ENCODE measurements at places on chromosomes 7 and 10.

GRCh38 chr7:151349507-151349853 lies 7.9 kb downstream of the NUB1 start:
- no peak for DNase-seq

- no peak for DNase-seq
Observed at GRCh38 chr10:23172429-23173213, 19.5 kb upstream of the PTF1A start.

DNA sequence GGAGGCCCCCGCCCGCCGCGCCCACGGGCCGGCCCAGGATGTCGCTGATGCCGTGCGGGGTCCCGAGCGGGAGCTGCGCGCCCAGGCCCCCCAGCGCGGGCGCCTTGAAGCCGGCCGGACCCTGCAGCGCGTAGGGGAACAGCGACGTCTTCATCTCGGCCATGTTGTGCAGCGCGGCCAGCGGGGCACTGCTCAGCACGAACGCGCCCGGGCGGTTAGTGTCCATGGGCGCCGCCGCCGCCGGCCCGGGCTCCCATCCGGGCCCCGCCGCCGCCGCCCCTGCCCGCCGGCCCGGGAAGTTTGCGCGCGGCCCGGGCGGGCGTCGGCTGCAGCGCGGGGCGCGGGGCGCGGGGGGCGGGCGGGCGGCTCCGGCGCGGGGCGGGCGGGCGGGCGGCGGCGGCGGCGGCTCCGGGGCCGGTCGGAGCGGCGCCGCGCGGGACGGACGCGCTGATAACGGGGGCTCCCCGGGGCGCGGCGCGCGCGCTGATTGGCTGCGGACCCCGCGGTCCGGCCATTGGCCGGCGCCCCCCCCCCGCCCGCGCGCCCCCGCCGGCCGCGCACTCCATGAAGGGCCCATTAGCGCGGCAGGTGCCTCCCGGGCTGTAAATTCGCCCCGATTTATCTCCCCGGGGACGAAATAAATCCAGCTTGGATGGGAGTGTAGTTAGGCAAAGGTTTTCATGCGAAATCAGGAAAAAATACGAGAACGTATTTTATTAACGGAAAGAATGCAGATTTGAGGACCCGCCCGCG lies at the start of gene NKX6-2:
Gene NKX6-2, minus strand, starts transcription at position 425 of the 753 bp plus-strand sequence. Its CDS starts 199 bp downstream, at position 226.
- DNase-seq: no peak

- DNase-seq: no peak
Observed at GRCh38 chr7:47577321-47577919, 4.5 kb downstream of the TNS3 start.

DNA sequence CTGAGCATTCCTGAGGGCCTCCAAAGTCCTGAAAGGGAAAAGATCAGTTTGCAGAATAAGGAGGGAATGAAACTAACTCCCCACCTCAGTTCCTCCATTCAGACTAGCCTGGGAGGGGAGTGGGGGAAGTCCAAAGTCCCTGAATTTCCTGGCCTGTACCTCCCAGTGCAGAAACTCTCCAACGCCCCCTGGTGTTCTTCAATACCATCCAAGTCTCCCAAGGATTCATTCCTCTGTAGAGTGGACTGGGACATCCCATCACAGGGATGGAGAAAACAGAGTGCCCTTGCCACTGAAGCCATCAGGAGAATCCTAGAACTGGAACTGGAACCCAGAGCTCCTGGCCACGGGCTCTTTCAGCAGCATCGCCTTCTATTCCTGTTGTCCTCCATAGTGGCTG lies 1.6 kb upstream of the COL13A1 start:
- no peak for DNase-seq

- no peak for DNase-seq
Observed at GRCh38 chr7:118080947-118081346, 103.0 kb upstream of the LSM8 start.

- DNase-seq: no peak
Observed at GRCh38 chr10:132918617-132919373, 23.6 kb downstream of the CFAP46 start.

- DNase-seq: no peak
Observed at GRCh38 chr7:135206941-135207391, 4.4 kb downstream of the WDR91 start.

- DNase-seq: no peak
Observed at GRCh38 chr10:25805986-25806385, 128.0 kb upstream of the MYO3A start.

GRCh38 chr10:127142136-127142535 lies 54.3 kb downstream of the INSYN2A start:
- no peak for DNase-seq

- DNase-seq: no peak
Observed at GRCh38 chr7:98557538-98558031, 59.5 kb upstream of the NPTX2 start.

DNA sequence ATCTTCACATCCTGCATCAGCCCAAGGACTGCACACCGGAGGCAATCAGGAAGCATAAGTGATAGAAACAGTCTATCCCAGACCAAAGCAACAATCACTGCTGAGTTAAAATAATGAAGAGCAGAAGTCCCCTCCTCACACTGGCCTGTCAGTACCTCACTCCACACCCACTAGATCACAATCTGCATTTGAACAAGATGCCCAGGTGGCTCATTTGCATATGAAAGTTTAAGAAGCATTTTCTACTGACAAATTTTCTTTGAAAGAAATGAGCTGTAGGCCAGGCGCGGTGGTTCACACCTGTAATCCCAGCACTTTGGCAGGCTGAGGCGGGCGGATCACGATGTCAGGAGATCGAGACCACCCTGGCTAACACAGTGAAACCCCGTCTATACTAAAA lies 77.4 kb downstream of the CUL2 start:
- DNase-seq: no peak

DNA sequence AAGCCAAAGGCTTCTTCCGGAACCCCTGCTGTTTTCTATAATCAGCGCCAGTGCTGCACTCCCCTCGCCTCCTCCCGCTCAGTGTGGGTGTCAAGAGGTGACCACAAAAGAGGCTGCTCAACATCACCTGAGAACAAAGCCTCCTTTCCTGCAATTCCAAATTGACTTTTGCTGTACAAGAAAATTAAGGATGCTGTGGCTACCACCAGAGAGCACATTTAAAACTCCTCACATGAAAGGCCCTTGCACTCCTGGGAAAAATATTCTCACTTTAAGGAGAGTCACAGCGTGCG lies 96.4 kb downstream of the HIPK2 start:
- DNase-seq: no peak

- no peak for DNase-seq
Observed at GRCh38 chr7:44057849-44058758, 7.3 kb downstream of the PGAM2 start.

- DNase-seq: no peak
Observed at GRCh38 chr7:504221-505111, 15.2 kb downstream of the PDGFA start.

DNA sequence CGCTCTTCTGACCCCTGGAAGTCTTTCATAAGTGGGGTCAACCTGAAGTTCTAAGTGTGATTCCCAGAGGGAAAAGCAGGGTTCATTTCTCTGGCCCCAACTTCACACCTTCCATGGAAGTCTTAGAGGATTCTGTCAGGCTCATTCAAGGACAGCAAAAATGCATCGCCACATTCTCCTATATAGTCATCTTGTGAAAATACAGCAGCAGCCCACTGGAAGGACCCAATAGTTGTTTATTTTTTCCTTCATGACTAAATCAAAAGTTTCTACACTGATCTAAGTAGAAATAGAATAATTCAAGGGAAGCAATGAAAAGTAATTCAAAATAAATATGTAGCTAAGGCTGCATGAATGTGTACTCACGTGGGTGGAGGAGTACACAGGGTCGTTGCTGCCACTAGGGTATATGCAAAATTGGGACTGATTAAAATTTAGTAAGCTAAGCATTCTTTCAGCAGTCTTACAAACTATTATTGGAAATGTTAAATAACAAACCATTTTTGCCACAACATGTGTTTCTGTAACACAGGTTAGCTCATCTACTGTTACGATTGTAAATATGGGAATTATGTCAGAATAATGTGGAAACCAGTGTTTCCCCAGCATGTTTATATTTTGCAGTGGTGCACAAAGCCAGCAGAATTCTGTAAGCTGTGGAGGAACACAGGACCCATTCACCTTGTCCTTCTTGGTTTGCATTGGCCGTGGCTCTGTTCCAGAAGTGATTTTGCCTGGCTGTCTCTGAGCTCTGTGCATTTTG lies 33.5 kb downstream of the EEPD1 start:
- DNase-seq: no peak

DNA sequence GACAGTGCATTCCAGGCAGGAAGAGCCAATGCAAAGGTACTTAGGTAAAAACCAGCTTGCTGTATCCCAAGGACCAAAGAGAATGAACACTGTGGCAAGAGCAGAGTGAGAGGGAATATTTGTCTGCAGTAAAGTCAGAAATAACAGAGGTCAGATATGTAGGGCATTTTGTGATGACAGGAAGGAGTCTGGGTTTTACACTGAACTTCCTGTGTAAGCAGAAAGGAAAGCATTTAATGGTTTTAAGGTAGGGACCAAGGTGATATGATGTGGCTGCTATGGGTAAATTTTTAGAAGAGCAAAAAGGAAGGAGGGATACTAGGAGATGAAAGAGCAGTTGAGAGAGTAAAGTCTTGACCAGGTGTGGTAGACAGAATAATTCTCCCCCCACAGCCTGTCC lies 10.1 kb downstream of the ABCB1 start:
- no peak for DNase-seq

DNA sequence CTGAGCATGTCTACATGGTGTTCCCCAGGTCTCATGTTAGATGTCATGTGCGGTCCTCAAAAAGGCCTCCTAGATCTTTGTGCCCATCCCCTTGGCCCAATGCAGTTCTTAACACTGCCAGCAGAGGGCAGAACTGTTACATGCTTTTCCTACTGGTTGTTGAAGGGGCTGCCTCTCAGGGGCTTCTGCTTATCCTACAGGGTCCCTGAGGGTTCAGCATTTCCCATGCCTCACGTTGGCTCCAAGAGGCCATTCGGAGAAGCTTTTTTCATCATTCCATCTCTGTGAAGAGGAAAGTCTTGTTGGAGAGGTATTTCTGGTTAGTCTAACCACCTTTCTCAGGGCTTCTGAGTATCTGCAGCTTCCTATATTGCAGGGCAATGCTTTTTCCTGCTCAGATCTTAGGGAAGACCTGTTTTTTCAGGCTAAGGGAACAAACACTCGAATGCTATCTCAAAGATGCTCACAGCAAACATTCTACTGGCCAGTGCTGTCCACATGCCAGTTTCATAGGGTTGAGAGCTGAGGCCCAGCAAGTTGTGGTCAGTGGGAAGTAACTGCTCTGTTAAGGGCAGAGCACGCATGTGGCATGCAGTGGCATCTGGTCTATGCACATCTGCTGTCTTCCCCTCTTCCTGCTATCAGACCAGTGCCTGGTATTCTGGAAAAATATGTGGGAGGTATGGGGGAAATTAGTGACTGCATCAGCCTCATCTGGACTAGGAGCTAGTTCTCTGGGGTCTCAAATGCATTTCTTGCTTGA lies 31.5 kb downstream of the MBL2 start:
- no peak for DNase-seq

- DNase-seq: no peak
Observed at GRCh38 chr7:75565132-75565837, 73.2 kb downstream of the SPDYE5 start.

GRCh38 chr7:135761751-135762488 lies 13.3 kb upstream of the FAM180A start:
- DNase-seq: no peak

DNA sequence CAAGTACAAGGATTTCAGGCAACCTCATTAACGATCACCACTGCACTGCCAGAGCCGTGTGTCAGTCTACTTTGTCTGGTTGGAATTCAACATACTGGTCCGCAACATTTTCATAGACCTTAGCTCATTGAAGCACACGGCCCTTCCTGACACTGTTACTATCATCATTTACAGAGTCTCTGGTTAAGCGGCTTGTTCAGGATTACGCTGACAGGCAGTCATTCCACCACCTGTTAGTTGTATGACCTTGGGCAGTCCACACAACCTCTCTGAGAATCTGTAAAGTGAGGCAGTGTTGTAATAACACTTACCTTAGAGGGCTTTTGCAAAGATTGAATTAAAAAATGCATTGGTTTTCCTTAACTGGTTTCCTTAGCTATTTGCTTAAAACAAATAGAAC lies 112.6 kb downstream of the AOAH start:
- no peak for DNase-seq

DNA sequence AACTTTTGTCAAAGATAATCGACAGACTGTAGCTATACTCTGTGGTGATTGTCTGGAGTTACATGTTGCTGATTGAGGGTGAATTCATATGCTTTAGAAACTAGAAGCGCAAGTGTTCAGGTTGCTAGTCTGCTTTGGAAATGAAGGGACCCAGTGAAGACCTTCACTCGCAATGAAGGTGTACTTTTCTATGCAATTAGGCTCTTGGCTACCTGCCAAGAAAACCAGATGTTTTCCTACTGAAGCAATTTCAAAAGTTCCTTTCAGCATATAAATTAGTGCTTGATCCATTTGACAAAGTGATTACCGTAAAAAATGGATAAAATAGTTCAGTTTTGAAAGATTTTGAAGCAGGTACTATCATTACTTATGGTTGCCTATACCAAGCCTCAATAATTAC lies 10.0 kb upstream of the STK31 start:
- DNase-seq: no peak

DNA sequence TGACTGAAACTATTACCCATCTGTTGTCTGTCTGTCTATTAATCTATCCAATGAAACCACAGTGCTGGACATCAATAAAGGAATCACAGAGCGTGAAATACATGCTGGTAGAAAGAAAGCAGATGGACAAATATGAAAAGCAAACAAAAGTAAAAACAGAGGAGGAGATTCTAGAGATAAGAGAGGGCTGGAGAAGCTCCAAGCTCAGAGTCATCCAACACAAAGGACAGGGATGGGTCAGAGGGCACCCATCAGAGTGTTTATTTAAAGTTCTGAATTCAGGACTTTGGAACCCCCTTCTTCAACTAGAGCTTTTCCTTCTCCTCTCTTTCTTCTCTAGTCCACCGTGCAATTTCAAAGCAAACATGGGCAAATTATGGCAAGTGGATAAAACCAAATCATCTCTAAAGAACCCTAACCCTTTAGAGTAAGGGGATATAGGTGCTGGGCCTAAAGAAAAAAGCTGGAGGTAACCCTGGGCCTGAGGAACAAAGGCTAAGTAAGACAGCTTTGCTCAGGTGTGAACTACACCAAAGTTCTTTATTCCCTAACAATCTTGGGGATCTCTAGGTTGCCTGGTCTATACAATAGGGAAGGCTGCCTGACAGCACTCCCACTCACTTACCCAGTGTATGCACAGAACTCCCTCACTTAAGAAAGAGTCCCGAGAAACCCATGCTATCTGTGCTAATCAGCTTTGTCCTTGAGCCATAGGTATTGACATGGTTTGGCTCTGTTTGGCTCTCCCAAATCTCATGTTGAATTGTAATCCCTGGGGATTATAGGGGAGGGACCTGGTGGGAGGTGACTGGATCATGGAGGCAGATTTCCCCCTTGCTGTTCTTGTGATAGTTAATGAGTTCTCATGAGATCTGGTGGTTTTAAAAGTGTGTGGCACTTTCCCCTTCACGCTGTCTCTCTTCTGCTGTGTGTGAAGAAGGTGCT lies 97.0 kb downstream of the BAMBI start:
- DNase-seq: no peak

DNA sequence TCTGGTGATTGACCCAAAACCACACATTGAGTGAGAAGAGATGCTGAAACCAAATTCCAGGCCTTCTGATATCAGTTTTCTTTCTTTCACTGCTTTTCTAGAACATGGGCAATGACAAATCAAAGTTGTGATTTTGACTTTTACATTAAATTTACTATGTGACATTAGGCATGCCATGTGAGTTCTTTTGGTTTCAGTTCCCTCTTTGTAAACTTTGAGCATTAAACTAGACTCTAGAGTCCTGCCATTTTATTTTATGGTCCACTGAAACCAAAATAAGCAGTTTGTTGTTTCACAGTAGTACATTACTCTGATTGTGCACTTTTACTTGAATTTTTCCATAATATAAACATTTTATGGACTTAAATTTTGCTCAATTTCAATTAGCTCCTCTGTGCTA lies 381.1 kb upstream of the SEMA3D start:
- no peak for DNase-seq

- no peak for DNase-seq
Observed at GRCh38 chr7:3302681-3303320, 1.7 kb downstream of the SDK1 start.
